Natural killer cell (primary cell): ENCODE measurements at places on chromosomes 2 and 18.
A peak's percentile ranks its signal among the peaks of the same experiment; 100 is the strongest.

DNA sequence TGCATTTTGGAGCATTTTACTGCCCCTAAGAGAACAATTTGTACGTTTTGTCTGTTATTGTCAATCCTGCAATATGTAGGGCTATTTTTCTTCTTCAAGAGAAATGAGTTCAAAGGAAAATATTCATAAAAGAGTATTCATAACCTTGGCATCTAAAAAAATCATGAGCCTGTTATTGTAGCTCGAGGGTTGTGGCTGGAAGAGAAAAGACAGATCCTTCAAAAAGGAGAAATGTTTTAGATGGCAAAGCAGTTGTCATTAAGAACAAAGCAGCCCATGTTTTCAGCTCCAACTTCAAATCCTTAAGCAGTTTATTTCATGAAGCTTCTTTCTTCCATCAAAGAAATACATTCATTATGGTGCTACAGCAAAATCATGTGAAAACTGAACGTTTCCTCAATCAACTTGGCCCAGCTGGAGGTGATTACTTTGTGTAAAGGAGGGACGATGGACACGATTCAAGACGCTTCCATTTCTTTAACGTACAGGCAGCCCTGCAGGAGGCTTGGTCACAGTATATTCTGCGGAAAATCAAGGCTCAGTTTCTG, 31.4 kb downstream of the QPCT start:
- DNase-seq = no peak

- DNase-seq = no peak
These were observed 21.2 kb downstream of the MRPL33 start for GRCh38 chr2:27792759-27793158.

GRCh38 chr2:48852938-48853337, 97.4 kb upstream of the LHCGR start:
- no peak for DNase-seq

- no peak for DNase-seq
These were observed 62.1 kb upstream of the OTOS start for GRCh38 chr2:240202586-240202985.

DNA sequence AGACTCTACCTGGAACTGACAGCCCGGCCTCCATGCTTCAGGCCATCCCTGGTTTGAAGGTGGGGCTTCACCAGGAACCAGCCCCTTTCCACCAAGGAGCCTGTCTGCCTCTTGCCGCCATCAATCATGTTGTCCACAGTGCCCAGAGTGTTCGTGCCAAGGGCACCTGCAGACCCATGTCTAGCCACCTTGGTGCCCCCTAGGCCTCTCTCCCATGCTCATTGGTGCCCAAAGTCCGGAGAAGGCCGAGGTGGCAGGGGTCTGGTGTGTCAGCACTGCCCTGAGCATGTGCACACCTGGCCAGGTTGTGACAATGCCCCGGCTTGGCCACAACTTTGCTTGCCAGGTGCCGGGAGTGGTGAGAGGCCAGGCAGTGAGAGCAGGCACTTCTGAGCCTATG, 114.8 kb downstream of the COPS8 start:
- DNase-seq = no peak

DNA sequence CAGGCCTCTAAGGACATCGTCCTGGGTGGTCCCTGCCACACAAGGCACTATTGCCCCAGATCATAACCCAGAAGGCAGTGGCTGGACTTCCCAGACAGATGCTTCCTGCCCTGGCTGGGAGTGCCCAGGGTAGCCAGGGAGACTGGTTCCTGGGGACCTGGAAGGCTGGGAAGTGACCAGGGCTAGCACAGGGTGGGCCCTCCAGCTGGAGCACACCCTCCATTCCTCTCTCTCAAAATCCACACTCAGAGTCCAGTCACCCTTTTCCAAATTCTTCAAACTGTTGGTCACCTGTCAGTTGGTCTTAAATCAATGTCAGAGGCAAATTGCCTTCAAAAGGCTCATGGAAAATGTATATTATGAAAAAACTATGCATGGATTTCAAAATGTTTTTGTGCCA, 11.6 kb upstream of the TUBB6 start:
- no peak for DNase-seq

GRCh38 chr18:13800505-13801259, 23.3 kb upstream of the MC5R start:
- DNase-seq = peak; percentile 56

GRCh38 chr2:216692636-216693413, 2.5 kb downstream of the IGFBP5 start:
- DNase-seq = no peak

DNA sequence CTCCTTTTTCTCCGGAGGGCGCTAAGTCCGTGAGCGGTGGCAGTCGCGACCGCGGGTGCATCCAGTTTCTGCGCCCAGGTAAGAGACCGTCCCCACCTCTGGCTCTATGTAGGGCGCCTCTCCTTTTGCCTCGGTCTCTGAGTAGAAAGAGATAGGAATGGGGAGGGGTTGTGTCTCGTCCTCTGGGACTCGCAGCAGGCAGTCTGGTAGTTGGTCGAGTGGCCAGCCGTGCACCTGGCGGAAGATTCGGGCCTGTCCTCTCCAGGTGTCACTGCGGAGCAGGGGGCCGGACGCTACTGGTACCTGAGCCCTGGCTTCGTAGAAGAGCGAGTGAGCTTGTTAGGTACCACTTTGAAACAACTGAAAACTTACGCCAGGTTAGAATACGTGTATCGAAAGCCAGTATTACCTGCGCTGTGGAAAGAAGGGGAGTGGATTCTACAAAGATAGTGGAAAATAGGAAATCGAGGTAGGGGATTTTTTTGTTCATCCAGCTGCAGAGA, 403 bp downstream of the MAP2 start:
- no peak for DNase-seq

DNA sequence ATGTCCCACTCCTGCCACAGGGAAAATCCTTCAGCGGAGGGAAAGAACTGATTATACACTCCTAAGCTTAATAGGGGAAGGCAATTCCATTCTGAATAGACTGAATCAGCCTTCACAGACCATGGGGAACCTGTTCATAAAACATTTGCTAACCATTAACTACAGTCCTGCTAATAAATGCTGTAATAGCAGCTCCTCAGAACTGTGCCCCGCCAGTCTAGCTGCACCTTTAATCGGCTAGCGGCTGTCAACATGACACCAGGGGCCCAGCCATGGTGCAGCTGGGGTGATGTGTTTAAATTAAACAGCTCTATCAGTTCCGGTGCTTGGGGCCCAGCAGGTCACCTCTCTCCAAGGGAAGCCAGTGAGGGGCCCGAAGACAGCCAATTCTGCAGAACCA, 77.8 kb downstream of the GALNT14 start:
- DNase-seq = no peak

DNA sequence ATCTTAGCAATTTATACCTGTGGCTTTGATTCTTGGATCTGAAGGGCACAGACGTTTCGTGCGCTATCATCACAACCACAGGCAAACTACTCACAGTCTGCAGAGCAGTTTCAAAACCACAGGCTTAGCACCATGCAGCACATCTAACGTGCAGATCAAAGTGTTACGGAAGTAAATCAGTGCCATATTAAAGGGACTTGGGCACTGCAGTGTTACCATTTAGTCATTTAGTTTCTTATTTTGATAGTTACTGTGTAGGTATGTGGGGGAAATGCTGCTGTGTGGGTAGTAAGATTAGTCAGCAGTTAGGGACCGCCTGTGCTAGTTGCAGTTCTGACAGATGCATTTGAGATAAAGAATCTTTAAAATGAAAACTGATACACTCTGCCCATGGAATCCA, 384.0 kb downstream of the NBAS start:
- DNase-seq = peak; percentile 82

DNA sequence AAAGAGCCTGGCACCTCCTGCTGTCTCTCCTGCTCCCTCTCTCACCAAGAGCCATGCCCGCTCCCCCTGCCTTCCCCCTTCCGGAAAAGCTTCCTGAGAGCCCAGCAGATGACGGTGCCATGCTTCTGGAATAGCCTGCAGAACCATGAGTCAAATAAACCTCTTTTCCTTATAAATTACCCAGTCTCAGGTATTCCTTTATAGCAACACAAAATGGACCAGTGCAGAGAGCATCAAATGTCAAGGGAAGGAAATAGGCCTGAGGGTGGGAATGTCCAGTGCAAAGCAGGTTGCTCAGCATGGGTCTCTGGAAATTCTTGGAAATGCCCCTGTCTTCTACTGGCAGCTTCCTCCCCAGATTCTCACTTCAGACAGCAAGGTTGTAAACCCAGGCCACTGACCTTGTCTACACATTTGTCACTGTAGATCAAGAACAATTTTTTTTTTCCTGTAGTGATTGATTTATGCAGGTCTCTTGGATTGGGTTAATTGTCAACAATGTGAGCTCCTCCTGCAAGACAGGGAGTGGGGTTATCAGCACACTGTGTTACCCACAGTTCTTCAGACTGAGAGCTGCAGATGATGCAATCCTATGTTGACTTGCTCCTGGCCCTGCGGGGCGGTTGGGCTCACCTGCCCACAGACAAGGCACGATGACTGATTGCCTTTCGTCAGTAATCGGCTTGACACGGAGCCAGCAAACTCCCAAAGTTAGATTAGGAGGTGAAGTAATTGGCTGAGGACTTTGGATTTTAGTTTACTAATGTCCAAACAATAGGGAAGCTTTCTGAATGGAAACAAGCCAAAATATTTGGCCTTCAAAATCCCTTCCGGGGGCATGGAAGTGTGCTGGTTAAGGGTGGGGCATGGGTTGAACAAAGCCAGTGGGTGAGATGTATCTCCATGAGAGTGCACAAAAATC, 5.4 kb upstream of the BOD1L2 start:
- no peak for DNase-seq

DNA sequence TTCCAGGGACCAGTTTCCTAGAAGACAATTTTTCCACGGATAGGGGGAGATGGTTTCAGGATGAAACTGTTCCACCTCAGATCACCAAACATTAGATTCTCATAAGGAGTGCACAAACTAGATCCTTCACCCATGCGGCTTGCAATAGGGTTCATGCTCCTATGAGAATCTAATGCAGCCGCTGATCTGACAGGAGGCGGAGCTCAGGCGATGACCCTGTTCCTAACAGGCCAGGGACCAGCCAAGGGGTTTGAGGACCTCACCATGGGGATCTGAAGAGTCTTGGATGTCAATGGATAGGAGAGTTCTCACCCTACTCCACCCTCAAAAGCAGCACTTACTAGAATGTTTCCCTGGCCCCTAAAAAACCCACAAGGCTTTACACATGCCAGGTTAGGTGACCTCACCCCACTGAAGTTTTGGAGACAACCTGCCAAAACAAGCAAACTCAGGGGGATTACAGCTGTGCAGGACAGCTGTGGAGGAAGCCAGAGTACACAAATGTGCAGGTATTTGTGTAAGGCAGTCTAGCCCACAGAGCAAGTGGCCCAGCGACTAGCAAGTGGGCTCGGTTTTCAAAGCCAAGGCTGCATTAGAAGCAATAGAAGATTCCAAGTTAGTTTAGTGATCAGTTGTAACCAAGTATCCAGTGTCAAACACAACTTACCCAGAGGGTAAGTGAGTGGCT, 3.9 kb downstream of the EVA1A start:
- DNase-seq = no peak

- DNase-seq = no peak
These were observed 110.1 kb downstream of the GALR1 start for GRCh38 chr18:77359561-77360314.

- no peak for DNase-seq
These were observed 684.3 kb downstream of the KCNJ3 start for GRCh38 chr2:155382776-155383175.

GRCh38 chr2:53131416-53131815, 636.2 kb upstream of the CHAC2 start:
- no peak for DNase-seq

DNA sequence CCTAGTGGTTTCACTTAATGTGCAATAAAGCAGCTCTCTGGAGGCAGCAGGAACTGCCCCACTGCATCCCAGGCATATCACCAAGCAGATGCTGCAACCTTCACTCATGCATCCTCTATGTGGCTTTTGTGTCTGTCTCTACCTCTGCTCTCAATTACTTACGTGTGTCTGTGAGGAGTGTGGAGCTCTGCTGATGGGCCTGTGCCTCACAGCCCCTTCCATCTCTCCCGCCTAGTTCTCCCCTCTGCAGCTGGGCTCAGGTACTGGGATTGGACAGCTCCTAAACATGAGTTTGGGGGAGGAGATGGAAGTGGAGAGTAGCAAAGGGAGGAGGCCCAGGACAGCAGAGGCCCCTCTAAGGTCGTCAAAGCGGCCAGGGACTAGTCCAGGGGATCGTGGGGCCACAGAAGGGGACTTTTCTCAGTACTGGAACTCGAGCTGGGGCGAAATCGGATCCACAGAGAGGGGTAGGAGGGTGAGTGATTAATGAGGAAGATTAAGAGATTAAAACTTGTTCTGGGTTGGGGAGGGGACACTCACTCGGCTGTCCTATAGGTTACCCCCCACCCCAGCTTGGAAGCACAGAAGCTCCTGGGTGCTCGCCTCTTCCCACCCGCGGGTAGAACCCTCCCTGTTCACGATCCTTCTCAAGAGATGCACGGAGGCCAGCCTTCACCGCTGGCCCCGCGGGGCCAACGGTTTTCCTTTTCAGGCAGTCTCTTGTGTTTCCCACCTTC, 2.1 kb upstream of the LBX2 start:
- DNase-seq = no peak

DNA sequence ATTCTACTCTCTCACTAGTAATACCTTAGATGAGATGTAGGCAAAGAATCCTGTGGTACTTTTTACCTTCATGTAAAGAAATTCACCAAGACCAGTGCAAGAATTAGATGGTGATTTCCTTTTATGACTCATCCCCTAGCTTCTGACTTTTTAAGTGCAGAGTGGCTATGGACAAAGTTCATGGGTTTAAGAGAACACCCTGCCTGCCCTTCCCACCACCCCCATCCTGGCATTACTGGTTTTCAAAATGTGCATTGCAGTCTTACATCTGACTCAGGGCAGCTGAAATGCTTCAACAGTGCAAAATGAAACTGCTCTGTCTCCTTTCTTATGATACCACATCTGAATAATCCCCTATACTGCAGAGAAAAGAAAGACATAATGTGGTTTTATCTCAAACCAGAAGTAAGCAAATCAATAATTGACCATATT, 22.6 kb downstream of the MAIP1 start:
- DNase-seq = no peak

- no peak for DNase-seq
These were observed 1887.8 kb upstream of the CELF4 start for GRCh38 chr18:39453356-39453755.

GRCh38 chr2:61537950-61538199, 281 bp downstream of the XPO1 start:
- no peak for DNase-seq

- no peak for DNase-seq
These were observed 18.6 kb downstream of the ST6GAL2 start for GRCh38 chr2:106867196-106867953.

DNA sequence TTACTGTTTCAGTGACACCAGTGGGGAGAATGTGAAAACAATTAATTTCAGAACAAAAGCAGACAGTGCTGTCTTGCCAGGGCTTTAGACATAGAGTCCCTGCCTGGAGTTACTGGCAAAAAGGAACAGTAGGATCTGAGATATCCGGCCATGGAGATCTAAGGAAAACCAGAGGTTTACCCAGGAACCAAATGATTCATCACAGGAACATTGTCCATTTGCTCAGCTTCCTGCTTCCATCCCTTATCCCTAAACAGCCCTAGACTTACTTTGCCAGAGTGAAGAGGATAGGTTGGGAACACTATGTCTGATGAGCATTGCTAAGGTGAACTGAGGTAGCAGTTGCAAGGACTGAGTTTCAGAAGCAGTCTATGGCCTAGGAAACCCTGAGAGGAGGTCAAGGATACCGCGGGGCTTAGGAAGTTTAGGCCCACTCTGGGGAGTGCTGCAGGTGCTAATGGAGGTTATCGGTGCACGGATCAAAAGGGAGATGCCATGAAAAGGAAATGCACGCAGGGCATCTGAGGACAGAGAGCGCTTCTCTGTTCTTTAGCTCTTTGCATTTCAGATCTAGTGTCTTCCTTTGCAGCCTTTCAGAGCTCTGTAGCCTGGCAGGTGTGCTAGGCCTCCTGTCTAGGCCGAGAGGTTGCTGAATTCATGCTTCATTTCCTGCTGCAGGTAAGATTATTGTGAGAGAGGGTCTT, 223.9 kb downstream of the CDCA7 start:
- DNase-seq = no peak
